ENCODE measurements at places on chromosomes 12 and 14.

- DNase-seq = no peak
These were observed 481.4 kb upstream of the TMEM132C start for GRCh38 chr12:127785540-127785939.

- no peak for DNase-seq
These were observed 168.9 kb upstream of the RASSF8 start for GRCh38 chr12:25789541-25789944.

GRCh38 chr14:105187116-105187515, 6.0 kb upstream of the NUDT14 start:
- no peak for DNase-seq

DNA sequence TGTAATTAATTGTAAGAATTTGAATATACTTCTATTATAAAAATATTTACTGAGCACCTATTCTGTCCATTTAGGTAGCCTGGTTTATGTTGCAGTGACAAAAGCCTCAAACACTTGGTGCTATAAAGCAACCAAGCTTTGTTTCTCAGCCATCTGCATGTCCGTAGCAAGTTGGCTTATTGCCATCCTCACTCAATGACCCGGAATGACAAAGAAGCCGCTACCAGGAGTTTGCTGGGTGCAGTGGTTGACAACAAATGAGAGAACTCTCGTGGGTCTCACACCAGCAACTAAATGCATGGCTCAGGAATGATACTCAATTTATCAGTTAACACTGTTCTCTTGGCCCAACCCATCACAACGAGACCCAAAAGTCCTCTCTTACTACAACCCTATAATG, 553.1 kb downstream of the DIO2 start:
- no peak for DNase-seq

DNA sequence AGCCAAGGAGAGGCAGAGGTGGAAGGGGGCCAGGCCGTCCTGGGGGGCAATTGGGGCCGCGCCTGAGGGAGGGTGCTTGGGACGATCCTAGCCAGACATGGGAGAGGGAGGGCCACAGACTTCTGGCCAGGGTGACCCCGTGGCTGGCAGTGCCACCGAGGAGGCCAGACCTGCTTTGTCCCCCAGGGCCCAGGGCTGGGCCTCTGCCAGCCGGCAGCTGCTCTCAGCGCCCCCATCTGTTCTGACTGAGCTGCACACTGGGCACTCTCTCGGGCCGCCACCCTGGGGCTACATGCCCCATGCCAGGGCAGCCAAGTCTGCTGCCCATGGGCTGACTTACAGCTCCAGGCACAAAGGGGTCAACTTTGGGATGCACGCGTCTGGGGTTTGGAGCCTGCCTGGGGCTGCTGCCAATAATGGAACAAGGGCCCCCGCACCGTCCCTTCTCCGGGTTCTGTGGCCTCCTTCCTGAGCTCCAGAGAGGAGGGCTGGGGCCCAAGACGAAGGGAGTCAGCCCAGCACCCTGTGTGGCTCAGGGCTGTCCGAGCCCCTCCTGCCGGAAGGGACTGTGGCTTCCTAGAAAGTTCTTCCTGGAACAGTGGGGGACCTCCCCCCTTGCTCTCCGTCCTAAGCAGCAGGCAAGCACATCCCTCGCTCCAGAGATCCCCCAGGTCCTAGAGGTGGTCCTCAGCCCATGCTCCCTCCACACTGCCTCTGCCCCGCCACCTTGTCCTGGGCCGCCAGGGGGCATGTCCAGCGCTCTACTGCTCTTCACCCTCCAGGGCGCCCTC, 1.1 kb downstream of the ADSS1 start:
- no peak for DNase-seq

DNA sequence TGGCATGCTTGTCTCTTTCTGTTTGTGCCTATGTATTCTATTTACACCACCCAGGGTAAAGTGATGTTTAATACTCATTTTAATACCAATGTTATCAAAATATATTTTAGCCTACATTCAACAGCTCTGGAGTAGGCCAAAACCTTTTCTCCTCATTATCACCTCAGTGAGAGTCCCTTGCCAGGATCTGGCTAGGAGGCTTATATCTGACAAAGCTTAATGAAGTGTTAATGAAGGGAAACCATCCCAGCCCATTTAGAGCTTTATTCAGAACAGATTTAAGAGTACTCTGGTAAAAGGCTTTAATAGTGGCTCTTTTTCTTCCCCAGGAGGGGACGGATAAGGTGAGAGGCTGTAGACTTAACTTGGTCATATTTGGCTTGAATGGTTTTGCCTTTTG, 137.6 kb downstream of the GRIN2B start:
- no peak for DNase-seq

DNA sequence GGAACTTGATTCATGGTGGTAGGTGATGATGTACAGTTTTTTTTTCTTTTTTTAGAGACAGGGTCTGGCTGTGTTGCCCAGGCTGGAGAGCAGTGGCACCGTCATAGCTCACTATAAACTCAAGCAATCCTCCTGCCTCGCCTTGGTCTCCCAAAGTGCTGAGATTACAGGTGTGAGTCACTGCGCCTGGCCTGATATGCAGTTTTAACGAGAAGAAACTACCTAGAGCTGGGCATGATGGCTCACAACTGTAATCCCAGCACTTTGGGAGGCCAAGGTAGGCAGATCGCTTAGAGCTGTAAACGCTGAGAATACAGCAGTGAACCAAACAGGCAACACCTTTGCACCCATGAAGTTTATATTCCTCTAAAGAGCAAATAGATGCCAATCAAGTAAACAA, 13.0 kb upstream of the VPS37B start:
- no peak for DNase-seq

- no peak for DNase-seq
These were observed 503.7 kb downstream of the SLC6A15 start for GRCh38 chr12:84408936-84409335.

DNA sequence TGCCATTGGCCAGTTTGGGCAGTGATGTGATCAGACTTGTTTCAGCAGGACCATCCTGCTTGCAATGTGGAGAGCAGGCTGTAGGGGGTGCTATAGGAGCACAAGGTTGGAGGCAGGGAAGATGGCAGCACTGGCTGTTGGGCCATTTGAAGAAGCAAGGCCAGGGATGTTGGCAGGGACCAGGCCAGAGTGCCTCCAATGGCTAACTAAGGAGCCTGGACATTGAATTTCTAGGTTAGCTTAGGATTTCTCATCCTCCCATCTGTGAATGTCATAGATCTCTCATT, 23.5 kb downstream of the FGF23 start:
- peak; percentile 41 for DNase-seq

GRCh38 chr12:5276327-5276880, 155.5 kb upstream of the NTF3 start:
- DNase-seq = no peak

DNA sequence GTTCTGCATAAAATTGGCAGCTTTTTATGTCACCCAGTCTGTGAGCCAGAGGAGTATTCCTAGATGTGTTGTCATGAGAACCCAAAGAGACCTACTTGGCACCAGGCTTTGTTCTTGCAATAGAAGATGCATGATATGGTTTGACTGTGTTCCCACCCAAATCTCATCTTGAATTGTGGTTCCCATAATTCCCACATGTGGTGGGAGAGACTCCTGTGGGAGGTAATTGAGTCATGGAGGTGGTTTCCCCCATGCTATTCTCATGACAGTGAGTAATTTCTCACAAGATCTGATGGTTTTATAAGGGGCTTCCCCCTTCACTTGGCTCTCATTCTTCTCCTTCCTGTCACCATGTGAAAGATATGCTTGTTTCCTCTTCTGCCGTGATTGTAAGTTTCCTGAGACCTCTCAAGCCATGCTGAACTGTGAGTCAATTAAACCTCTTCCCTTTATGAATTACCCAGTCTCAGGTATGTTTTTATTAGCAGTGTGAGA, 572.0 kb upstream of the ATP2B1 start:
- DNase-seq = no peak

- DNase-seq = no peak
These were observed 1.4 kb upstream of the GABARAPL1 start for GRCh38 chr12:10211101-10211939.

- DNase-seq = no peak
These were observed 1.6 kb upstream of the ARID4A start for GRCh38 chr14:58296726-58297125.

DNA sequence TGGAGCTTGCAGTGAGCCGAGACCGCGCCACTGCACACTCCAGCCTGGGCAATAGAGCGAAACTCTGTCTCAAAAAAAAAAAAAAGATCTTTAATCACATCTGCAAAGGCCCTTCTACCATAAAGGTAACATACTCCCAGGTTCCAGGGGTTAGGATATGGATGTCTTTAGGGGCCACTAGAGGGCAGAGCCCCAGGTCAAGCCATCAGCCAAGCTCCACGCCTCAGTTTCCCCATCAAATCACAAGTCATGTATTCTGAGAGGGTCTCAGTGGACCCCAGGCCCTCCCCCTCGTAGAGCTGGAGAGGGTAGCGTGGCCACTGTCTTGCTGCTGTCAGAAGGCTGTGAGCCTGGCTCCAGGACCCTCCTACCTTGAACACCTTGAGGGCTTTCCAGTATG, 18.8 kb downstream of the SLC8B1 start:
- no peak for DNase-seq

DNA sequence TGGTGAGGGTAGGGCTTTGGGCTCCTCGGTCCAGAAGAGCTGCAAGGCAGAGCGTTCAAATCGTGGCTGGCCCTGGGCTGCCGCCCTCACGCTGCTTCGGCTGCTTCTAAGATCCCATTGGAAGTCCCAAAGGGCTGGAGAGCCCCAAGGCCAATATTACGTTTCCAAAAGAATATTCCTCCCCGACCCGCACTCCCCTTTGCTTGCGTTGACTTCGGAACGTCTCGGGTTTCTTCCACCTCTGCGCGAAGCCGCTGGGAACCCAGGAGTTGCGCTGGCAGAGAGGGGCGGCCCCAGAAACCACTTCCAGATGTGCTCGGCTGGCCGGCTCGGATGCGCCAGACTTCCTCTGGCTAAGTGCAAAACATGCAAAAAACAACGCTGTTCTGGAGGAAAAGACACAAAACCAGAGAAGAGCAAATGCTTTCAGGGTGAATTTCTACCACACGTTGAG, at the start of gene GLT8D2:
Gene GLT8D2 (minus strand): TSS at position 285 of the 454 bp plus-strand sequence. CDS start 30,539 bp downstream, outside the sequence.
- no peak for DNase-seq

DNA sequence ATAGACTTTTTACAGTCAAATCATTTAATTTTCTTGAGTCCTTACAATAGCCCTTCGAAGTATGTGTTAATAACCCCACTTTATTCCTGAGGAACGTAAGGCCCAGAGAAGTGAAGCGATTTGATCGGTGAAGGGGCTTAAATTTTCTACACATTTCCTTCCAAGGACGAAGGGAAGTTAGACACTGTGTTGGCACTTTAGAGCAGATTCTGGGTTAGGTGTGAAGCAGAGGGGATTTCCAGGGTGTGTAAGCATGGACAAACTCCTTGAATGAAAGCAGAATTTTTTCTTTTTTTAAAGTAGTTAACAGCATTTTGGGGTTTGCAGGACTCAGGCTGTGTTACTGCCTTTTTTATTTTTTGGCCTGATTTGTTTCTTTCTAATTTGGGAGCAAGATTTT, 38.9 kb downstream of the PRORP start:
- DNase-seq = peak; percentile 58

- DNase-seq = no peak
These were observed 16.2 kb downstream of the SYNE3 start for GRCh38 chr14:95500201-95500681.

- DNase-seq = no peak
These were observed 101.4 kb upstream of the PPM1H start for GRCh38 chr12:63036216-63036973.

- DNase-seq = no peak
These were observed 50.9 kb upstream of the PKP2 start for GRCh38 chr12:32947206-32948067.

DNA sequence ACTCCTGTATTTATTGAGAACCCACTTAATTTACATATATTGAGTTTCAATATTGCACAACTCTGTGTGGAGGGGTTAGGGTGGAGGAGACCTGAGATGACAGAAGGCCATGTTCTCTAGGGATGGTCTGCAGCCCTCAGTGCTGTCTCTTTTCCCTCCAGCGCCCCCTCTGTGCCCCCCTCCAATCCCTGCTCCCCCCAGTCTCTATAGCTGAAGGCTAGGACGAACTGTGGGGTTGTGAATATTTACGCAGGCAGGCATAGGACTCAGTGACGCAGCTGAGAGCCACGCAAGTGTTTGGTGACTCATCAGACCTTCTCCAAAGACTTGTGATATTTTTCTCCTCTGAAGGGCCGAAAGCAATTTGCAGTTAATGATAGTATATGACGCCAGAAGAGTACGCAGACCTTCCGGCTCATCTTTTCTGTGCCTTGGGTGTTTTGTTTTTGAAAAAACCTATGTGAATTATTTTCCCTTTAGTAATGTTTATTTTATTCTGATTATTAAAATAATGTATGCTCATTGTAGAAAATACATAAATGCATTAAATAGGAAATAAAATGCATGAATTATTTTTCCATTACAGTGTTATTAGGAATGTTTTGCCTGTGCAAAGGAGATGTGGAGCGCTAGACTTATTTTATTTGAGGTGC, 85.3 kb downstream of the SLC25A47 start:
- DNase-seq = peak; percentile 30

GRCh38 chr14:41604721-41605531, 1.8 kb upstream of the LRFN5 start:
- DNase-seq = no peak

- no peak for DNase-seq
These were observed 694 bp downstream of the AKAP5 start for GRCh38 chr14:64465831-64466554.

DNA sequence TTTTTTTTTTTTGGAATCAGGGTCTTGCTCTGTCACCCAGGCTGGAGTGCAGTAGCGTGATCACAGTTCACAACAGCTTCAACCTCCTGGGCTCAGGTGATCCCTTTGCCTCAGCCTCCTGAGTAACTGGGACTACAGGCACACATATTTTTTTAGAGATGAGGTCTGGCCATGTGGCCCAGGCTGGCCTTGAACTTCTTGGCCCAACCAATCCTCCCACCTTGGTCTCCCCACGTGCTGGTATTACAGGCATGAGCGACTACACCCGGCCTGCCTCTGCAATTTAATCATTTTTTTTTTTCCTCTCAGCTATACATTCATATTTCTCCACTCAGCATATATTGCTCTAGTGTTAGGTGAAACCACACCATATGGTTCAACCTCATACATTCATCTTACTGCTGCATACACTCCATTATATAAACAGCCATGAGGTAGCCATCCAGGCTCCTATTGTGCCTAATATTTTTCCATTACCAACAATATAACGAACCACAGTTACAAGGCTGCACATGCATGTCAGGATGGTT, 7.1 kb downstream of the STX2 start:
- no peak for DNase-seq

DNA sequence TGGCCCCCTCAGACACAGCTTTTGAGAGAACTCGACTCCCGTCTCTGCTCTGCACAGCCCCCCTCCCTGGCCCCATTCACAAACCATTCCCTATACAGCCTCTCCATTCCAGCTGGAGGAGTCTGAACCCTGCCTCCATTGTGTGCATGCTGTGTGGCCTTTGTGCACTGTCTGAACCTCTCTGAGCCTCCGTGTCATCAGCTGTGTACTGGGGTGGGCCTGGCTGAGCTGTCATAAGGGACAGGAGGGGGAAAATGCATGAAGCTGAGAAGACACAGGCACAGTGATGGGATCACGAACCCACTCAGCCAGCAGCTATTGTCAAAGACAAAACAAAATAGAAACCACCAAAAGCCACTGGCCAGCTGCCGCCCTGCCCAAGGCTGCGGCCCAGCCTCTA, 130.8 kb downstream of the RFLNA start:
- DNase-seq = no peak
